ENCODE measurements at places on chromosomes 5 and 9. TPM values are rescaled to one million over a fixed set of nuclear protein-coding genes. Genes with fewer than 3 reads are reported as not detected.

Gene GLIPR2
- polyA plus RNA-seq = 43.7 TPM

Gene CDKN2B
- polyA plus RNA-seq = 55.0 TPM

Gene ACOT12
- not detected for polyA plus RNA-seq

Gene TJP2
- polyA plus RNA-seq = 23.3 TPM

Gene SPOCK1
- polyA plus RNA-seq = 5.4 TPM

Gene GIN1
- 2.0 TPM for polyA plus RNA-seq

Gene SV2C
- polyA plus RNA-seq = 0.05 TPM

Gene TBC1D13
- polyA plus RNA-seq = 14.2 TPM

Gene FAM169A
- polyA plus RNA-seq = not detected

Gene PARP8
- polyA plus RNA-seq = 5.8 TPM

Gene BTNL9
- 187 TPM for polyA plus RNA-seq

Gene SLC9A3
- polyA plus RNA-seq = 1.5 TPM

Gene SNCB
- polyA plus RNA-seq = 0.53 TPM

Gene PPIC
- polyA plus RNA-seq = 33.6 TPM

Gene ANKDD1B
- 1.1 TPM for polyA plus RNA-seq

Gene MEIKIN
- not detected for polyA plus RNA-seq

Gene EPB41L4A
- 9.0 TPM for polyA plus RNA-seq

Gene GLRA1
- 0.13 TPM for polyA plus RNA-seq

Gene GBGT1
- 10.7 TPM for polyA plus RNA-seq

Gene PFN3
- polyA plus RNA-seq = not detected

Gene PRSS3
- 0.67 TPM for polyA plus RNA-seq

Gene C5orf34
- polyA plus RNA-seq = 0.45 TPM

Gene C9orf85
- polyA plus RNA-seq = 8.0 TPM

Gene MYOT
- 0.45 TPM for polyA plus RNA-seq

Gene POLE3
- polyA plus RNA-seq = 24.7 TPM

All from adipose tissue (tissue), 3 donors.